ENCODE measurements at places on chromosomes 13 and 19.

DNA sequence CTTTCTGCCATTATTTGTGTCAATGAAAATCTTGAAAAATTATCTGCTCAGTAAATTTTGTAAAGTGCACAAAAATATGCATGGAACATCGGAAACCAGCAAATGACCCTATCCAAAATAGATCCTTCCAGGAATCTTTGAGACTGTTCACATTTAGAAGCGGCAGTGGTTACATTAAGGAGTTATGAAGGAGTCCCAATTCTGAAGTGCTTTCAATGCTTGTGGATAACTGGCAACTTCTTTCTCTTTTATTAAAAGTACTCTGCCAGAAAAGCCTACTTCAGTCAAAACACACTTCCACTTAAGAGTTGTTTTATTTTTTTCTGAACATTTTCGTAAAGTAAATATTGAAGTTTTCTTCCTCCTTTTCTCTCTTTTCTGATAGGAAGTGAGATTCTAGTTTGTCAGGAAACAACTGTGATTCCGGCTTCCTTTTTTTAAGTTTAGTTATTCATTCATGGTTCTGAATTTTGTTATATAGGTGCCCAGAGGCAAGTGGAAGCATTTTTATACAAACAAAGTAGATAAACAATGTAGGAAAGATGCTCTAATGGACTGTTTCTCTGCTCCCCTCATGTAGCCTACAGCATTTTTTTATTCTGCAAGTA is 83.5 kb downstream of the PCDH9 start:
- DNase-seq = no peak

DNA sequence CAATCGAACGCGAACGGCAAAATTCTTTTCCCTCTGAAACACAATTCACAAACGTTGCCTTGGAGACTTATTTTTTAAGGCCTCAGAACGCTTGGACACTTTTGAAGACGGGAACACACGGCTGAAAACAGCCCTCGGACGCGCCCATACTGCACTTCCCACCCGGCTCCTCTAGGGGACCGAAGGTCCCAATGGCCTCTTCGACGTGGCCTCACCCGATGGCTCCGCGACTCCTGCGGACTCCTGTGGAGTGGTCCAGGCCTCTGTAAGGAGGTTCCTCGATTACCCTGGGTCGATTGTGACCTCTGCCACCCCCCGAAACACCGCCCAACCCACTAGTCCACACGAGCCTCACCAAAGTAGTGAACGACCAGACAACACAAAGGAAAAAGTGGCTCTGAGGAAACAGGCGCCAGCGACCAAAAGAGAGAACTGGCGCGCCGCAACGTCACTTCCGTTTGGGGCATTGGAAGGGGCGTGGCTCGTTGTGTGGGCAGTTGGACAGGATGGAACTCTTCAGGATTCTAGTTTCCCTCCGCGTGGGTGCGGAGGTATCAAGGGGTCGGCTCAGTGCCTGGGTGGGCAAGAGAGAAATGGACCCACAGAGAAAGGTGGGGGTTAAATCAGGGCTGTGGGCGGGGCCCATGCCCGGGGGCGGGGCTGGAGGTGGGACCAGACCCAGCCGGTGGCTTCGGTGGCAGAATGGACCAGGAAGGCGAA is at the start of gene ZNF560:
Gene ZNF560 (minus strand): TSS at position 434 of the 720 bp plus-strand sequence. CDS start 23,303 bp downstream, outside the sequence.
- peak; percentile 27 for DNase-seq

DNA sequence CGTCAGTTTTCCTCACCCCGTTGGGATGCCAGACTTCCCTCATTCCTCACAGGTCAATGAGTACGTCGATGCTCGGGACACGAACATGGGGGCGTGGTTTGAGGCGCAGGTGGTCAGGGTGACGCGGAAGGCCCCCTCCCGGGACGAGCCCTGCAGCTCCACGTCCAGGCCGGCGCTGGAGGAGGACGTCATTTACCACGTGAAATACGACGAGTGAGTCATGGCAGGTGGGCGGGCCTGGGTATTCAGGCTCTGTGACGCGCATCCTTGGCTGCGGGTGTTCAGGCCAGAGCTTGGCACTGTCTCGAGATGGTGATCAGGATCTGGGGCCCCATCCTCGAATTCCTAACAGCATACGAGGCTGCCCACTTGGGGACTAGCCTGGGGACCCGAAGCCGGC is 21.4 kb downstream of the UHRF1 start:
- no peak for DNase-seq

GRCh38 chr19:46723471-46723870 is 6.6 kb upstream of the PRKD2 start:
- no peak for DNase-seq

GRCh38 chr19:58434217-58434616 is 5.7 kb downstream of the ZNF132 start:
- peak; percentile 31 for DNase-seq

DNA sequence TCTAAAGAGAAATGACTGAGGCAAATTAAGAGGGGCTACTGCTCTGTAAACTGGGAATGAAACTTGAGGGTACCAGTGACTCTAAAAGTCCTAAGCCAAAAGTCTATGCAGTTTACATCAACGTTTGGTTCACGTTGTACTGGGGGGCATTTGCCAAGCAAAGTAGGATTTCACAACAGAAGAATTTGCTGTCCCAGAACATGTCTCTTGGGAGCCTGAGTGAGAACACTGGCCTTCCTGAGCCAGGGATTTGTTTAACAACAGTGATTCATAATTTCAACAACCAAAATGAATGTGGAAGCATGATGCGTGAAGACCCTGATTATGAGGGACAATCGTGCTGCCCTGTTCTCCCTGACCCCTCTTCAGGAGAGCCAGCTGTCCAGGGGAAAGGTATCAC is 178.0 kb downstream of the OXGR1 start:
- peak; percentile 66 for DNase-seq

GRCh38 chr13:51241720-51242119 is 19.5 kb downstream of the FAM124A start:
- peak; percentile 92 for DNase-seq

GRCh38 chr19:20209051-20209450 is 42.0 kb downstream of the ZNF486 start:
- DNase-seq = no peak

GRCh38 chr13:99022941-99023340 is 45.1 kb upstream of the DOCK9 start:
- no peak for DNase-seq

DNA sequence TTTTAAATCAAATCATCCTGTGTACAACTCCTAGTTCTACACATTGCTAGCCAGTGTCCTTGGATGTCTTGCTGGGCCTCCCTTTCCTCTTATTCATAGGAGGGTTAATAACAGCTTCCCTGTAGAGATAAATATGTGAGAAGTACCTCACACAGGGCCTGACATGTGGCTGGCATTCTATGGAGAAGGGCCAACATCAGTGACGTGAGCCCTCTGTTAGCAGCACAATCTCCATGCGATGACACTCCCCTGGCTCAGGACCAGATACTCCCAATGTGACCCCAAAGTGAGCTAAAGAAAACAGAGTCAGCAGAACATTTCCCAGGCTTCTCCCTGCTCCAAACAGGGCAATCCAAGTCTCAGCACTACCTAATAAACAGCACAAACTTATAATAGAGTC is 818.4 kb downstream of the DIAPH3 start:
- peak; percentile 94 for DNase-seq

- DNase-seq = no peak
Observed at GRCh38 chr19:56191115-56191514, 6.5 kb downstream of the ZSCAN5B start.

DNA sequence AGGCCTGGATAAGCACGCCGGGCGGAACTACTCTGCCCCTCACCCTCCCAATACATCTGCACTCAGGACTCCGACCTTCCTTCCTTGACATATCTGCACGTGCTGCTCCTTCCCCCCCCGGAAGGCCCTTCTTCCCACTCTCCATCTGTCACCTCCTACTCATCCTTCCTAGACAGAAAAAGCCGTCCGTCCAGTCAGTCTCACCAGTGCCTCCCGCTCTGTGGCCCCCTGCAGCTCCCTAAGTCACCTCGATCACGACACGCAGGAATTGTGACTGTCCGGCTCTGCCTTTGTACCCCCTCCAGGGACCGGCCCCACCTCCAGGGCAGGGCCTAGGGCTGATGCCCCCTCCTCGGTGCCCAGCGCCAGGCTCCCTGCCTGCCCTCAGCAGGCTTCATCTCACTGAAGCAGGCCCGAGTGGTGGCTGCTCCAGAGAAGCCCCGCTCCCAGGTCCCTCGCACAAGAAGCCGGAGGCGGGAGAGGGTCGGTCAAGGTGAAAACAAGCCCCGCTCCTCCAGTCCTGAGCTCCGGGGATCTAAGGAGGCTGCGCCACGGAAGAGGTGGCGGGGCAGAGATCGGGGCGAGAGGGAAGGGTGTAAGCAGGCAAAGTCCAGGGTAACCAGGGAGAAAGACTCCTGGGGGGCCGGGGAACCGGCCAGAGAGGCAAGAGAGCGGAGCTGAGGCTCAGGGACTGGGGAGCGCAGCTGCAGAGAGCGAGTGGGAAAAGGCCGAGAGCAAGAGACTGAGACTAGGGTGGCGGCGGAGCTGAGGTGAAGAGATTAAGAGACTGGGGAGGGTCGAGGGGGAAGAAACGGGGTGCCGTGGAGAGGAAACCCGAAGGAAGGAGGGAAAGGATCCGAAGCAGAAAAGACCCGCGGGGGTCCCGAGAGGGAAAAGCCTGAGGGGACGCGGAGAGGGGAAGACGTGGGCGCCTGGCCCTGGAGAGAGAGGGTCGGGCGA is 1.1 kb downstream of the PPP6R1 start:
- DNase-seq = peak; percentile 5

- DNase-seq = no peak
Observed at GRCh38 chr19:9808855-9809824, 9.7 kb downstream of the FBXL12 start.

GRCh38 chr13:71546881-71547280 is 320.1 kb downstream of the DACH1 start:
- DNase-seq = no peak

GRCh38 chr19:16889883-16890460 is 1.2 kb downstream of the F2RL3 start:
- no peak for DNase-seq

GRCh38 chr19:50639121-50640112 is at the start of gene SYT3:
TSS of gene SYT3 (minus strand) at chr19:50639881. CDS start at chr19:50637411, 2,470 bp downstream.
- peak; percentile 53 for DNase-seq

DNA sequence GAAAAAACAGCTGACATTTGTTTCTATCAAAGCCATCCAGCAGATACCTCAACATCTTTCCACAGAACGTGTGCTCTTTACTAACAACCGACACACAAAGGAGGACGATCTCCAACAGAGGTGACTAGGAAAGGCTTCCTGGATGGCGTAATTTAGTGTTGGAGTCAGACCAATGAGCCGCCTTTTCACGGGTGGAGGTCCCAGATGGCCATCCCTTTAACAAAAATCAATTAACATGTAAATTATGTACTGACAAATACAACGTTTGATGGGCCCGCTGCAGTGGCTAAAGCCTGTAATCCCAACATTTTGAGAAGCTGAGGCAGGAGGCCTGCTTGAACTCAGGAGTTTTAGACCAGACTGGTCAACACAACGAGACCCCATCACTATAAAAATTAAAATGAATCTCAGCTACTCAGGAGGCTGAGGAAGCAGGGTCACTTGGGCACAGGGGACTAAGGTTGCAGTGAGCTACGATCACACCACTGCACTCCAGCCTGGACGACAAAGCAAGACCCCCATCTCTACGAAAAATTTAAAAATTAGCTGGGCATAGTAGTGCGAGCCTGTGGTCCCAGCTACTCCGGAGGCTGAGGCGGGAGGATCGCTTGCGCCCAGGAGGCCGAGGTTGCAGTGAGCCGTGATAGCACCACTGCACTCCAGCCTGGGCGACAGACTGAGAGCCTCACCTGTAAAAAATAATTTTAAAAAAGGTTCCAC is 1.2 kb upstream of the DPY19L3 start:
- peak; percentile 28 for DNase-seq

DNA sequence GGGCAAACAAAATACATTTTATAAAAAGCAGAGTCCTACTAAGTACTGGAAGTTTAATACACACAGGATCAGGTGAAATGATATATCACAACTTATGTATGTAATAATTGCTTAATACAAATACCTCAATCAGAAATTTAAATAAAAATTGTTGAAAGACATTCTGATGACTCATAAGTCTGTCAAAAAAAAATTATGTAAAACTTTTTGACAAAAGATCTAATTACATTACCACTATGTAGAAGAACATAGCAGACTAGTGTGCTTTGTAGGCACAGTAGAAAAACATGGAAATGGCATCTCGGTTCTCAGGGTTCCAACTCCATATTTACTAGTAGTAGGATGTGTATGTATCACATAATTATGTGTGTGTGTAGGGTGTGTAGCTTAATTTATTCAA is 156.2 kb downstream of the DNAJC3 start:
- DNase-seq = no peak

DNA sequence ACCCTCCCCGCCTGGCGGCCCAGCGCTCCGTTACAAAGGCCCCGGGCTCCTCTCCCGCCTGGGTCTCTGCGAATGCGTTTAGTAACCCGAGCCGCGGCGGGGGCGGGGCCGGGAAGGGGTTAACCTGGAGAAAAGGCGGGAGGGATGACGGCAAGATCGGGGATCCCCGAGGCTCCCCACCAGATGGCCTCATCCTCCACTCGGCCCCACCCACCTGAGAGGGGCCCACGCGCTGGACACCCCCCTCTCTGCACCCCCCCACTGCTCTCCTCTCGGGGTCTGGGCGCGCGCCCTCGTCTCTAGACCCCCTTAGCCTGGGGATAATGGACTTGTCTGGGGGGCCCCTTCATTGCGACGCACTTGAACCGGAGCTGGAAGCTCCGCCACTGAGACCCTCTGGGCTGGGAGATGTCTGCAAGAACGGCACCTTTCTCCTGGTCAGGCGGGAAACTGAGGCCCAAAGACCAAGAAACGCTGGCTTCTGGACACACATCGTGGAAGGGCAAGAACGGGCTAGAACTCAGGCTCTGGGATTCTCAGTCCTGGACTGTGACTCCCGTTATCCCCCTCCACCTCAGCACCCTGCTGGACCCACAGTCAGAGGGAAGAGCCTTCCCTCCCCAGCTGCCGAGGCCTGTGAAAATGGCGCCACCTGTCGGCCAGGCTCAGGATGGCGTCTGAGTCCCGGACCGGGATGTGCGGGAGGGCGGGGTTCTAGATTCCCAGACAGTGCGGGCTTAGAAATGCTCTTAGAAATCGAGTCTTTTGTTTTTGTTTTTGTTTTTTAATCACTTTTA is 2.9 kb upstream of the LTBP4 start:
- DNase-seq = peak; percentile 88

GRCh38 chr13:98664047-98664446 is 87.1 kb upstream of the STK24 start:
- peak; percentile 17 for DNase-seq

GRCh38 chr19:45638930-45639729 is at the start of gene EML2:
TSS of gene EML2 (minus strand) at chr19:45639397. CDS start at chr19:45639376, 21 bp downstream.
- DNase-seq = no peak

DNA sequence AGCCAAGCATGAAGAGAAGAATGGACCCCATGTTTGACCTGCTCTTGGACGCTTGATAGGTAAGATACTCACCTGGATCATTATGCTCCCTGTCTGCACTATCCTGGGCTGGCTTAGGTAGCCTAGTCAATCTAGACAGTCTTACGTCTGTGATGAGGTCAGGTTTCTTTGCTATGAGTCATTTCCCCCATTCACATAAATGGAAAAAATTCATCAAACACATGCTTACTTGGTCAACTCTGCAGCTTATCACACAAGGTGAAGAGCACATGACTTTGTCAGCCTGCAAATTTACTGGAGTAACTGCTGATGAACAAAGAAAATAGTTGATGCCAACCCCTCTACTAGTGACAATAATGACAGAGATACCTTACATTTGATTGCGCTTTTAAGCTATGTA is 170.0 kb downstream of the NUFIP1 start:
- DNase-seq = peak; percentile 82
